Cortex of kidney (tissue), 1 donor: ENCODE measurements at places on chromosomes 2 and 18.

DNA sequence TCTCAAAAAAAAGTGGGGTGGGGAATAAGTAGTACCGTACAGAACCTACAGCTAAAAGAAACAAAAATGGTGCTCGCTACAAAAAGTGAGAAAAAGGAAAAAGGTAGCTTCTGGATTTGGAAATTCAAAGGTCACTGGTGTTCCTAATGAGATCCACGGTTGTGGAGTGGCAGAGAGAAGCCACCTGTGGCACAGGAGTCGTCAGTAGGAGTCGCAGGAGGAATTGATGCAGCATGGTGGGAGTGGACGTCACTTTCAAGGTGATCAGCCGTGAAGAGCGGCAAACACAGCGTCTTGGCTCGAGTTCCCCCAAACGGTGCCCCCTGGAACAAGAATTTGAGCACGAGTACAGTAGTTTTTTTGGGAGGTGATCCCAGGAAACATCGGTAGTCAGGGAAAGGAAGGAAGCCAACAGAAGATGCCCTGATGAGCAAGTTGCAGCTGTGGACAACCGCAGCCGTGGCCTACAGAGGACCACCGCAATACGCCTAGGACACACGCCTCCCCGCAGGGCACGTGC lies 1.4 kb upstream of the TTL start:
- no peak for DNase-seq

- no peak for DNase-seq
These were observed 37.7 kb downstream of the RPIA start for GRCh38 chr2:88729061-88729745.

- DNase-seq = no peak
These were observed 73.1 kb upstream of the RMDN2 start for GRCh38 chr2:37851828-37852584.

- no peak for DNase-seq
These were observed 40.7 kb downstream of the RHOB start for GRCh38 chr2:20487392-20488174.

DNA sequence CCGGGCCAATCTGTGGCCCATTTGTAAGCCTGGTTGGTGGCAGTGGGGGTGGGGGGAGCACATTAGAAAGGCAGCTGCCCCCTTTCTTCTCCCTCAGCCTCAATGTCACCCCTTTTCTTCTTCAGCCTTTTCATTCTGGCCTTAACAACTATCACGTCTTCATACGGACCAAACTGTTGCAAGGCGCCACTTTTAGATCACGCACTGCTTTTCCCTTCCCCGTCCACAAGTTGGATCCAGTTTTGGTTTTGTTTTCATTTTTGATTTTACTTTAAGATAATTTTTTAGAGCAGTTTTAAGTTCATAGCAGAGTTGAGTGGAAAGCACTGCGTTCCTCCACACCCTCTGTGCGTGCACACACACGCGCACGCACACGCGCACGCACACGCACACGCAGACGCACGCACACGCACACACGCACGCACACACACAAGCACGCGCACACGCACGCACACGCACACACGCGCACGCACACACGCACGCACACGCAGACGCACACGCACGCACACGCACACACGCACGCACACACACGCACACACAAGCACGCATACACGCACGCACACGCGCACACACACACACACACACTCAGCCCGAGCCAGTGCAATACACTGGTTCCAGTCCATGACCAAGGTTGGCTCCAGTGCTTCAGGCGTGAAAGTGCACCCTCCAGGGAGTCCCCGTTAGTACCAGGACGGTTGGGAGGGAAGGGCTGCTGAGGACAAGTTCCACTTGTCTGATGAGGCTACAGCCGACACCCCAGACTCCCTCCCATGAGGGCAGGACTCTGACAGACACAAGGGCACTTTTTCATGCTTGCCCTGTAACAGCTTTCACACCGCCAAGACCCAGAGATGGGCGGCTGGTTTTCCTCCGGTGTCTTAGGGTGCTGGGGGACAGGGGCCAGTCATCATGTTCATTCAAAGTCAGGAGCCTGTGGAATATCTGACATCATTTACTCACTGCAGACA lies 22.4 kb downstream of the FBLN7 start:
- DNase-seq = no peak

GRCh38 chr2:28687171-28687570 lies 64.5 kb upstream of the PPP1CB start:
- DNase-seq = no peak
